COR-L47 (cell line): ENCODE measurements at places on chromosomes 4 and X.

- DNase-seq = no peak
Measured at GRCh38 chrX:5388087-5388486, 840.6 kb downstream of the NLGN4X start.

DNA sequence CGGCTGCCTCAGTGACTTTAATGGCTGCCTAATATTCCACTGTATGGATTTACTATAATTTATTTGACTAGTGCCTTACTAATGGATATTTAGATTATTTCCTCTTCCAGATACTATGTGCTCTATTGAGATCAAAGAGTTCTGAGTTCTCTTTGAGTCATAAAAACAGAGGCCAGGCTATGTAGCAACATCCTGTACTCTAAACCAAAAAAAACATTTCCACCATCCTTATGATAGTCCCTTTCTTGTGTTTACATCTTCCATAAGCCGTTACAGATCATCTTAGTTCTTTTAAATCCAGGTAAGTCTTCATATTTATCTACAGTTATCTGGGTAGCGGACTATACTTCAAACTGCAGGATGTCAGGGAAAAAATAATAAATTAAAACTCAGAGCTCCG, 56.6 kb upstream of the TMEM184C start:
- no peak for DNase-seq

DNA sequence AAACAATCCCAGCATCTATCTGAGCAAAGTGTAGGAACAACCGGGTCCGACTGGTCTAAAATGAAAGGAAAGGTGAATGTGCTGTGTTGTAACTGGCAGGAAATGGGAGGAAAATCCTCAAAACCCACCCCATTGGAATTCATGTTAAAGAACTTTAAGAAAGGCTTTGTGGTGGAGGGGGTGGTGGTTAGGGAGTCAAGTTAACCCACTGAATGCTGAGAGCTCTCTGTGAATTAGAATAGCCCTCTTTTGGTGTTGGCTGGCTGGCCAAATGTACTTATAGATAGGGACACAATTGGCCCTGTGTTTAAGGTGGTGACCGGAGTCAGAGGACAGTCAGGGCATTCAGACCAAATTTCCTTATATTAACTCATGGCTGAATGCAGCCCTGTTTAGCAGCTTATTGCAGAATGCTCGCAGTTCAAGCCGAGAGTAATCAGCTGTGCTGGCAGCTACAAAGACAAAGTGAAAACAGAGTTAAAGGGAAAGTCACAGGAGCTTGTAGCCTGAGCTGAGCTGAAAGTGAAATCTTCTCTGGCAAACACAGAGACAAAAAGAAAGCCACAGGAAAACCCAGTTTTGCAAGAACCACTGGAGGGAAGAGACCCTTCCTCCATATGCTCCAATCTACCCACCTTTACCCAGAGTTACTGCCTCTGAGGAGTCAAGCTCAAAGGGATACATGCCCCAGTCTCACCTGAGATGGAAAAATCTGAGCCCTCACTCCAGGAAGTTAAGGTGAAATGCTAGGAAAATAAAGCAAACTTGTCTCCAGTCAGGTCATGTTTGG, 38.5 kb upstream of the UGT2B7 start:
- no peak for DNase-seq

DNA sequence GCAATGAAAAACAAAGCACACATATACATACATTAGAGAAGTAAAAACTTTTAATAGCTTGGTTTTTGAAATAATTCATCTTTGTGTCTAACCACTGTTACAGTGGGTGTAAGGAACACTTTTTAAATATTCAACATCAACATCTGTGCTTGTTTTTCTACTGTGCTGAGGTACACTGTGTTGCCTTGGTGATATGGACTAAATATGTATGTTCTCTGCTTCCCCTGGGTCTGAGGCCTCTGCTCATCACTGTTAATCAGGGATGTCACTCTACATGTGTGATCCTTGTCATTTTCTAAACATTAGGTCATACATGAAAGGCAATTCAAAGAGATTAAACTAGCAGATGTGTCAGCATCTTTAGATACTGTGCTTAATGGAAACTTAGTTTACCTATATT, 10.9 kb downstream of the MCTS1 start:
- no peak for DNase-seq

DNA sequence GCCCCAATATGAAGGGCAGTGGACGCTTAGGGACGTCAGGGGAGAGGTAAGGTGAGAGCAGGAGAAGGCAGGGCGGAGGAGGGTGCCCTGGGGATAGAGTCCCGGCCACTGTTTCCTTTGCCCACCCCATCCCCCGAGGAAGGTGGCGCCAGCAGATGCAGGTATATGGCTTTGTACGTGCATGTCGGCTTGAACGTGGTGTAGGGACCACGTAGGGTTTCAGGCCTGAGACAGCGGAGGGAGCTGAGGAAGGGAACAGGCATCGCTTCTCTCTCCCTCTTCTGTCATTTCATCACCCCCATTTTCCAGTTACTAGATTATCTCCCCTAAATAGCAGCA, 97.9 kb downstream of the PHKA2 start:
- DNase-seq = no peak

DNA sequence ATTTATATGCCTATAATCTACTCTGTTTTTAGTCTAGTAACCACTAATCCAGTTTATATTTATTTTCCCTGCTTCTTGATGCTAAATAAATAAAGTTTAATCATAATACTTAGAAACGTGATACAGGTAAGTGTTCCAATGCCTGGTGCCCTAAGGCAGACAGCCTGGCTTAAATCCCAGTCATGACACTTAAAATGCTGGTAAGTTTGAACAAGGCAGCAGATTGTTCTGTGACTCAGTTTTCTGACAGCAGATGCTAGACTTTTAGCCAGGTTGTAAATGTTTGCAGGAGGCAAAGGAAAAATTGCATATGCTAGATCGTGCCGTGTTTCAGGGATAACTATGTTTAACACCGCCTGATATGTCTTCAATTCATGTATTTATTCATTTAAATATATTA, 2661.6 kb downstream of the PCDH7 start:
- DNase-seq = peak; percentile 57

GRCh38 chr4:19725130-19725529, 526.6 kb upstream of the SLIT2 start:
- DNase-seq = no peak

- no peak for DNase-seq
Measured at GRCh38 chr4:152778656-152779512, 646 bp downstream of the TIGD4 start.

DNA sequence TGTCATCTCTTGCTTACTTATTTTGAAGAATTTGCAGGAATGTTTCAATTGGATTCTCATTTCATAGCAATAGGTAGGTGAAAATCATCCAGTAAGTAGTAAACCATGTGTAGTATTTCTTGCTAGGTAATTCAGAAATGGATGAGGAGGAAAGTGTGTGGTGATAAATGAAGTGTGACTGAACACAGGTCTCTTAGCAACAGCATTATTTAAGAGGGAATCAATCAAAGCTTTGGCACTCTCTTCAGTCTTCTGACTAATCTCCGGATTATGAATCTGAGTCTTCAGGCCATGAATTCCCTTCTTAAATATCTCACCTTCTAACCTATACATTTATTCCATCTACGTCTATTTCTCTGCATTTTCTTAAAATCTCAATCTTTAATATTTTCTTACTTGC, 55.8 kb upstream of the ARHGAP24 start:
- no peak for DNase-seq

DNA sequence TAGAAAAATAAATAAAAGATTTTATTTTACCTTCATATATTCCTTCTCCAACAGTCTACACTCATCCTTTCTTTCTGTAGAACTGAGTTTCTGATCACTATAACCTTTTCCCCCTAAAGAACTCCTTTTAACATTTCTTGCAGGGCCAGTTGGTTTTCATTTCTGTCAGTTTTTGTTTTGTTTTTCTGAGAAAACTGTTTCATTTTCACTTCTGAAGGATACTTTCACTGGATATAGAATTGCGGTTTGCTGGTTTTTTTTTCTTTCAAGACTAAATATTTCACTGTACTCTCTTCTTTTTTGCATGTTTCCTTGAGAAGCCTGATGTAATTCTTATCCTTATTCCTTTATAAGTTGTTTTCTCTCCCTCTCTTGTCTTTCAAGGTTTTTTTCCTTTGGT, 90.4 kb upstream of the EOLA2 start:
- no peak for DNase-seq

GRCh38 chr4:56972809-56973208, 4.6 kb downstream of the NOA1 start:
- no peak for DNase-seq

DNA sequence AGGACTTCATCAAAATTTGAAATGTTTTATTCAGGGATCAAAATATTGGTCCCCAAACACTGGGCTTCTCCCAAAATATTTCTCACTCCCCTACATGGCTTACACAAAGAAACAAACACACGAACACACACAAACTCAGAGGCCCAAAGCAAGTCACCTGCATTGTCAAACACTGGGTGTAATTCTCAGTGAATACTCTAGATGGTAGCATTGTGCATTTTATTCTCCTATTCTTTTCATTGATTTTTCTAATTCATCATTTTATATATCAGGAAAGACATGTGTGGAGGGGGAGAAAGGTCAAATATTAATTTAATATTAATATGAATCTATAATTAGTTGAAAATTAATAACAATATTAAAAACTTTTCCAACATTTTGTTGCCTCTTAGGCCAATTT, 72.3 kb upstream of the TNMD start:
- no peak for DNase-seq

GRCh38 chr4:113012786-113013185, 36.7 kb upstream of the ANK2 start:
- DNase-seq = no peak

GRCh38 chrX:150569155-150569477, 695 bp downstream of the MTM1 start:
- DNase-seq = no peak

- no peak for DNase-seq
Measured at GRCh38 chr4:138951764-138952163, 63.8 kb upstream of the NOCT start.

- no peak for DNase-seq
Measured at GRCh38 chr4:26020881-26021280, 106.9 kb downstream of the SMIM20 start.

DNA sequence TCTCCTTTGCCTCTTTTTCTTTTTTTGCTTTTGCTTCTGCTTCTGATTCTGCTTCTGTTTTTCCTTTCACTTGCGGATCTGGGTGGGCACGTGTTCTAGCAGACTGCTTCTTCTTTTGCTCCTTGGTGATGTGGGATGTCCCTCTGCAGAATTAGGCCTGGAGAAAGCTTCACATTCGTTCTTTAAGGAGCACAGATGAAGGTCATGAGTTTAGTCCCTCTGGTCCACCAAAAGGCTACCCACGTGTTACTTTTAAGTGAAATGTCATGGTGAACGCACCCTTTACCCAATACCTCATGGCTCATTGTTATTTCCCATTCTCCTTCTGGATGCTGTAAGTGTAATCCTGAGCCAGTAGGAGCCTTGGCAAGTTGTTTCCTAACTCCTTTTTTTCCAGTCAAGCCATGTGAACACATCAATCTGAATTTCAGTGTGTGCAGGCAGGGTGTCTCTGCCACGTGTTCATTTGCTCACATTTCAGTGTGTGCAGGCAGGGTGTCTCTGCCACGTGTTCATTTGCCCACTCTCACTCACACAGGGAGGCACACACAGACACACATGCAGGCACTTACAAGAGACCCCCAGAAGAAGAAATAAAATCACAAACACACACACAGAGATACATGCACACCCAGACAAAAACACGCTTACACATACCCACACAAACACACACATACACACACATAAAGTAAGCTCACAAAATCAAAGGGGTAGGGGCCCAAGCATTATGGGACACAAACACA, 36.9 kb downstream of the NBDY start:
- DNase-seq = no peak

DNA sequence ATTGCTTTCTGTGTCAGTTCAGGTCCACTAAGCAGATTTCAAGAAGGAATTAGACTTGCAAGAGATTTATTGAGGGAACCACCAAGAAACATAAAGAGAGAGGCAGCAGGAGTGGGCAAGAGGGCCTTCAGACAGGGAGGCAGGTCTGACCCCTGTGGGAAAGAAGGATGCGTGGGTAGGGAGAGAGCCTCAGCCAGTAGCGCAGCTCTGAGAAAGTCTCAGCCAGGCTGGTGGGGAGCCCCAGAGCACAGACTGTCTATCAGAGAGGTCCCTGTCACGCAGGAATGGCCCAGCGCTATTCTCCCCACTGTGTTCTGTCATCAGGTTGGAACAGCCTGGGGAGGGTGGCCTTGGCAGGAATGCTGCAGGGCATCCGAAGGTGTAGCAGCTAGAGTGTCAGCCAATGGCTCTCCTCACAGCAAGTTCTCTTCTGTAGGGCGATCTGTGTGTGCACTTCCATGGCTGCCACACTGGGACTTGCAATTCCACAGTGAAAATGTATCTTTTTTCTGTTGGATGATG, 48.0 kb downstream of the OTC start:
- DNase-seq = no peak

DNA sequence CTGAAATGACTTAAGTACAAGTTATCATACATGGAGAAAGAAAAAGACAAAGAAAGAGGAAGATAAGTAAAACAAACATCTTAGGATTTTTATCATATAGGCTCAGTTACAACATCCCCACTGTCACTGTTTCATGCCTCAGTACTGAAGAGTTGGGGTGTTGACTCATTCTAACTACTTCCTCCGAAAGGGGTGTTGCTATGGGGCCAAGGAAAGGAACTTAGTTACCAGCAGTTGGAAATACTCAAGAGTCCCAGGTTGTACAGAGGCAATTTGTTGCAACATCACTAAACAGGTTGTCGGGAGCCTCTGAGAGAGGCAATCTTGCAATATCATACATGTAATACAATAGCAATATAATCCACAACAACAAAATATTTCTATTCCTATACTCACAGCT, 1264.7 kb downstream of the PCDH7 start:
- no peak for DNase-seq

- no peak for DNase-seq
Measured at GRCh38 chr4:82525307-82525911, 36.4 kb downstream of the TMEM150C start.

DNA sequence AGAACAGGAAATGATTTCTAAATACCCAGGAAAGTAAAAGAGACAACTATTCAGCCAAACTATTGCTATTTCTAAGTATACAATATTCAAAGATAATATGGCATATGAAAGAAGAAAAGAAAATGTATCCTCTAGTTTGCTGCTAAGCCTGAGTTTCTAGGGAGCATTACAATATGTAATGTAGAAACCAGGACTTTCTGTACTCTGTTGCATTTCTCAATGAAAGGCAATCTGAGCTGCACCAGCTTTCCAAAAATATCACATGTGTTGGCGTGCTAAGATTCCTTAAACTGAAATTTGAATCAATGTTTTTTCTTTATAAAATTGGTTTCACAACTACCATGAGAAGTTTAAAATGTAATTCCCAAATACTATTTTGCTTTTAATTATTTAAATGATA, 129.6 kb downstream of the ANK2 start:
- DNase-seq = no peak

DNA sequence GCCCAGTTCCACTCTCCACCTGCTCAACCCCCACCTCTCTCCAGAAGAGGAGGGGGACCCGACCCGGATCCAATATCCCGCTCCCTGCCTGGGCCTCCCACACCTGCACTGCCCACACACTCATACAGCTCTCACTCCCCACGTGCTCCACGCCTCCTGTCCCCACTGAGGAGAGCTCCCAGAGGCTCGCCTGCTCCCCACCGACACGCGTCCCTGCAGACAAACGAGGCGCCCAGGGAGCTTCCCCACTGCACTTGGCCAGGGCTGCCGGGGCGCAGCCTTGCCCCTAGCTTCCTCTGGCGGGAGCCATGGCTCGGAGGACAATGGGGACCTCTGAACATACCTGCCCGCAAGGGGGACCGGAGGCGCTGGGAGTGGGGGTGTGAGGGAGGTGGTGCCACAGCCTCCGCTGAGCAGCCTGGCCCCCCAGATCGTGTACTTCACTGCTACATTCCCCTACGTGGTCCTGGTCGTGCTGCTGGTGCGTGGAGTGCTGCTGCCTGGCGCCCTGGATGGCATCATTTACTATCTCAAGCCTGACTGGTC, 5.0 kb downstream of the SLC6A8 start:
- no peak for DNase-seq

GRCh38 chr4:164484551-164484950, 269.4 kb upstream of the SMIM31 start:
- DNase-seq = no peak
